ENCODE measurements at places on chromosomes 6 and 20. TPM values are rescaled to one million over a fixed set of nuclear protein-coding genes. Genes with fewer than 3 reads are reported as not detected.

The DYNLT1 gene
- total RNA-seq = 48.7 TPM

- DNase-seq = no peak
Measured at GRCh38 chr6:13406781-13407180, 78.4 kb upstream of the TBC1D7 start.

- no peak for DNase-seq
Measured at GRCh38 chr6:73393278-73393677, 1.4 kb upstream of the DDX43 start.

DNA sequence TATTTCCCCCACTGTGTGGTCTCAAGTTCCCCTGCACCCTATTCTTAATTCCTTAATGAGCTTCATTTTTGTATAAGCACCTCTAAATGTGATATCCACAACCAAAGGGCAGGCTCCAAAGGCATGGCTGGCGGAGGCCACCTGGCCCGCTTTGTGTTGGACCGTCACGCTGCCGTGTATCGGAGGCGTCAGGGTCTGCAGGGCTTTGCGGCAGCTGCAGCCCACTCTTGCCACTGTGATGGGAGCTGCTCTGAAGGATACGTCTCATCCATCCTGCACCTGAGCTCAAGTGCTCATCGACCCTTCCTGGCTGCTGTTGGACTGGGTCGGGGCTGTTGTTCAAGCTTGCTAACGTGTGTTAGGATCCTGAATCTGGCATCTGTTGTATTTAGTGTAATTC lies 177.6 kb downstream of the ARID1B start:
- DNase-seq = no peak

DNA sequence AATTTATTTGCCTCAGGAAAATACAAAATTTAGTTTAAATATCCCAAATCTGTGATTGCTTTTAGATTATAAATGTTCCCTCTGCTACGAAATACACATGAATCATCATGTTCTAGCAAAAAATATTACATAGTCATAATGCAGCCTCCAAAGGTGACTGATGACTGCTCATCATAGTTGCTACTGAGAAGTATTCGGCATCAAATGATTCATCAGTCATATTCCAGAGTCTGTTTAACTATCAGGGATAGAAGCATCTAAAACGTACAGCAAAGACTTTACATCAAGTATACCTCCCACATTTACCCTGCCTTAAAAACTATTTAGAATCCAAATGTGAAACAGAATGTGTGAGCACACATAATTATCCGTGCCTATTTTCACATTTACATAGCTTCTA lies 626.0 kb downstream of the CDH26 start:
- DNase-seq = no peak

GRCh38 chr20:50585214-50585613 lies 75.0 kb downstream of the PTPN1 start:
- no peak for DNase-seq

GRCh38 chr6:88359530-88360202 lies 193.5 kb upstream of the CNR1 start:
- no peak for DNase-seq

DNA sequence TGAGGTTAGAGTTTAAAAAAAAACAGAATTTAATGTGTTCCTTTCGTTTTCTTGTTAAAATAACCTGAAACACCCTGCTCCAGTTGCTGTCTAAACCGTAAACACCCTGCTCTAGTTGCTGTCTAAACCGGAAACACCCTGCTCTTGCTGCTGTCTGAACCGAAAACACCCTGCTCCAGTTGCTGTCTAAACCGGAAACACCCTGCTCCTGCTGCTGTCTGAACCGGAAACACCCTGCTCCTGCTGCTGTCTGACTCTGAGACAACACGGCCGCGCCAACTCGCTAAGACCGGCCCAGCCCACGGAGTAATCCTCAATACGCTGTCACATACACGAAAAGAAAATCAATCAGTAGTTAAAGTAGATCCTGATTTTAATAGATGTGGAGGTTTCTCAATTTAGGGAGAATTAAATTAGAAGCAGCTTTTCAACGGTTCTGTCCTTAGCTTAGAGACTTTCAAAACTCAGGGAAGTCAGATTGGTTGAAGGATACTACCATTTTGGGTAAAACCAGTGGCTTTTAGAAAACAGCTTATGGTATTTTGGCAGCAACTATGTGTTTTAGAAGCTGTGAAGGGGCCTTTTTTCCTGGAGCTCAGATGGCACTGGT lies 98.3 kb downstream of the RAMACL start:
- no peak for DNase-seq

Measured in suprapubic skin (tissue), 4 donors.